NB4 (cell line): ENCODE measurements at places on chromosomes 12 and 14.

DNA sequence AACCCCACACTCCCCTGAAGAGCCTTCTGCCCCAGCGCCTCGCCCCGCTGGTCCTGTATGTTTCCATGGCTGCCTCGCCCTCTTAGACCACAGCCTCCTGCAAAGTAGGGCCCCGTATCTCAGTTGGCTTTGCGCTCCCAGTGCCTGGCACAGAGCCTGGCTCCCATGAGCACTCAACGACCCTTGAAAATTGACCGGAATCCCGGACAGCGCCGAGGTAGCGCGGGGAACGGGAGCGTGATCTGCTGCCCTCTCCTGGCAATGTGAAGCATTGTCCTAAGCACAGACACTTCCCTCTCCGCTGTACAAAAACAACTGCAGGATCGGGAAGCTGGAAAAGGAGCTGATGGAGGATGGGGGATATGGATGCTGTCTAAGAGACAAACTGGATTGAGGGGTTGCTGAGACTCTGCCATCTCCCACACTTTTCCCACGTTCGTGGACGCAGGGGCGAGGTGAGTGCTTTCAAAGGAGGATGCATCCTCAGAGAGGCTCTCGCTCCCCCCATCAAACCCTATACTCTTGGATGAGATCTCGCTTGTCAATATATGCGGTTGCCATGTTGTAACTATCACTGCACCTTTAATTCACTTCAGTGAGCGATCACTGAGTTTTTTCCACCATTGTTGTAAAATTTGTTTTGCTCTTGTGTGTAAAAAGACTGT, 10.7 kb upstream of the FKBP4 start:
- DNase-seq = peak; percentile 49

DNA sequence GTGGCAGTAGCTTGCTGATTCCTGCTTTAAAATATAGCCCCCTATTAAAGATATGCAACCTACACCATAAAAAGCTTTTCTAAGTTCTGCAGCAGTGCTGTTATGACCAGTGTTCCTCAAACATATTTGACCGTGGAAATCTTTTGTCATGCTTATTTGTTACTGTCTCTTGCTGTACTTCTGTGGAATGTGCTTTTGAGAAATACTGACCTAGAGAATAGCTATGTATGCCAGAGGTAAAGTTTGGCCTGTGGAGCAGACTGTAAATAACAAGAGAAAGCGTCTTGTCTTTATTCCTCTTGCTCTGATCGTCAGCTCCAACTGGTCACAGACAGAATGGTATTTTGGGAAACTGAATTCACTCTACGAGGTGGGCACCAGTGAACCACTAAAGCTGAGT, 239.0 kb downstream of the FBXL14 start:
- no peak for DNase-seq

DNA sequence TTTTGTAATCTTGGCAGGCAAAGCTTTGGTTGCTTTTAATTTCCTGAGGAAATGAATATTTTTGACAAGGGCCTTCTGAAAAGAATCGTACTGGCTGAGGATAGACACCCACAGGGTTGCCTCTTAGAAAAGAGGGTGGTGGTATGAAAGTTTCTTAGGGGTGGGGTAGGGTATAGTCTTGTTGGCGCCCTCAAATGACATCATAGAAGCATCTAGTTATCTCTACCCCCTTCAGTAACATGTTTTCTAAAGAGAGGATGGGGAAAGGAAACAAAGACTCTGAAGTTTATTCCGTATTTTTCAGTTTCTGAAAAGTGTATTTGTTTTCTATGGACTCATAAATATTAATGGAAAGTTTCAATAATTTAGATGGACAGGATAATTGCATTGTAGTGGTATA, 13.7 kb downstream of the PRKCH start:
- no peak for DNase-seq

- no peak for DNase-seq
Observed at GRCh38 chr14:89675590-89675989, 258.6 kb upstream of the FOXN3 start.

- peak; percentile 91 for DNase-seq
Observed at GRCh38 chr12:59595883-59596540, at the start of gene SLC16A7. TSS of gene SLC16A7 (plus strand) at chr12:59596029. CDS start at chr12:59704802, 108,773 bp downstream.

GRCh38 chr12:109773384-109774011, 59.7 kb downstream of the TRPV4 start:
- peak; percentile 38 for DNase-seq

DNA sequence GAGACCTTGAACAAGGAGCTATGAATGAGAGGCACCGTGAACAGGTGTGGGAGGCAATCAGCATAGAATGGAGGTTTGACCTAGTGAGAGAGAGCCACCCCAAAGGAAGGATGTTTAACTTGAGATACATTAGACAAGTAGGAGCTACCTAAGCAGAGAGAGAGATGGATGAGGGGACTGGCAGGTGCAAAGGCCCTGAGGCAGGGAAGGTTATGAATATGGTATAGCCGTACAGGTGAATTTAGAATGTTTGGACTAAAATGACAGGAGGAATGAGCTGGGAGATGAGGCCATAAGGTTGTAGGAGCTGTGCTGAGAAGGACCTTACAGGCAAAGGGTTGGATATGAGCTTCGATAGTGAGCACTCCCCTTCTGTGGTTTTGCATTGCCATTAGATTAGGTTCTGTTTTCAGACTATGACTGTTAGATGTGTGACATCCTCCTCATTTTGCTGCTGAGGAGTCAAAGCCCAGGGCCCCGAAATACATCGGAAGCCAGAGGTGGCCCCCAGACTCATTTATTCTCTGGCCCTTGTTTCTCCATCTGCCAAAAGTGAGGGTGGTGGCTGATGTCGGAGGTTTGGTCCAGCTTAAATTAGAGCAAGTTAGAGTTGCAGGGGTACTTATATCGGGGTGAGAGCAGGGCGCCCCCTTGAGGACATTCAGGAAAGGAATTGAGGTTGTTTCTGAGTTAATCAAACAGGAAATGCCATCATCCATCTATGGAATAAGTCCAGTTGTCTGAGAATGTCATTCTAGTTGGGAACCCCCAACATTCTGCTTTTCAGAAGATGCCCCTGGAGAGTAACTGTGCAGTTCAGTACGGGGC, 29.4 kb downstream of the SLC24A4 start:
- peak; percentile 70 for DNase-seq

- DNase-seq = no peak
Observed at GRCh38 chr14:57417228-57417627, 26.8 kb downstream of the NAA30 start.

DNA sequence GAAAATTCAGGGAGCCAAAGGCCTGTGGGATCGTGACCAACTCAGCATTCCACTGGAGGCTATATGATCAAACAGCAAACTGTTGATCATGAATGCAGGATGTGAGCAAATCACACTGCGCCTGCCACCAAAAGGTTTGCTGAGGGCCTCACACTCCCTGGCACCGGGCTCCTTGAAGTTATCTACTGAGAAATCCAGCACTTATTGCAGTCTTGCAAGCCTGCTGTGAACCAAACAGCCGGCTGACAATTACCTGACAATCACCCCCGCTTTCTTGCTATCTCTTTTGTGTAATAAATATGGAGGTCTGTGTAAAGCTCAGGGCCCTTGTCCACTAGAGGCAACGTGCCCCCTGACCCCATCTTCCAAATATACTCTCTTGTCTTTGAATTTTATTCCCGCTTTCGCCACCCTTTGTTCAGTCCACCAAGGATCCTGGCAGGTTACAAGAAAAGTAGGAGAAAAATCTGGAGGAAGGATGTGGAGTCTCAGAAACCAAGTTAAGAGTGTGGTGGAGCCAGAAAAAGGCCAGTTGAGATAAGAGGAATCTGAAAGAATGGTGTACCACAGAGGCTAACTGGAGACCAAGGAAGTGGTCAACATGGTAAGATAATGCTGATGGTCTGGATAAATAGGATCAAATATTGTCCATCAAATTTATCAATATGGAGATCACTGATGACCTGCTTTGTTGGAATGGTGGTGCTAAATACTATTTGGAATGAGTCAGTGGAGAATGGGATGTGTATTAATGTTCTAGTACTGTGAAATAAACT, 229.2 kb downstream of the ALX1 start:
- no peak for DNase-seq

DNA sequence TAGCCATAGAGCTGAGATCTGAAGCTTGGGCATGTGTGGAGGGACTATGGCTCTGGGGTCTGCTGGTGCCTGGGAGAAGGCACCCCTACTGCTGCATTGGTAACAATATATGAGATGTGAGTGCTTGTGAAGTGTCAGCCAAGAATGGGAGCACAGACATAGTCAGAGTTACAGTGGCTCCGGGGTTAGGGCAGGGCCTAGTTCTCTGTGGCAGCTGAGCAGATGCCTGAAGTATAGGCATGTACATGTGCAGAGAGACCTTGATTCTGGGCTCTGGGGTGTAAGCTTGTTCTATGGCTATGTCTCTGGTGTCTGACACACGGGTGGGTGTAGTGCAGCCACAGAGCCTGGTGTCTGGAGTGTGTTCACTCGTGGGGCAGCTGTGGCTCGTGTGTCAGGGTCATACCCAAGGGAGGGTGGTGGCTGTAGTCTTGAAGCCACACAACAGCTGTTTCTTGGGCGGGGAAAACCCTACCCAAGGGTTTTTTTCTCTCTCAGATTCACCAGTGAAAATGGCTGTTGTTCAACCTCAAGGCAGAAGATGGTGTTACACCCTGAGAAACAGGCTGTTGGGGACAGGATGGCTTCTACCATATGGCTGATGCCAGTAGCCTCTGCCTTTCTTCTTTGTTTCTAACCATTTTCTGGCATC, 11.9 kb upstream of the TCL1A start:
- DNase-seq = no peak

DNA sequence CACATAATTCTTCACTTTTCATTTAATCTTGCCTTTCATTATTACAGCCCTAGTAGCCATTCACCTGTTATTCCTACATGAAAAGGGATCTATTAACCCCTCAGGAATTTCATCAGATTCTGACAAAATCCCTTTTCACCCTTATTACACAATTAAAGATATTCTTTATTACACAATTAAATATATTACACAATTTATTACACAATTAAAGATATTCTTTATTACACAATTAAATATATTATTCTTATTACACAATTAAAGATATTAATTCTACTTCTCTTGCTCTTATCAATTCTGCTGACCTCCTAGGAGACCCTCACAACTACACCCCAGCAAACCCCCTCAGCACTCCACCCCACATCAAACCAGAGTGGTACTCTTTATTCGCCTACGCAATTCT, 77.1 kb downstream of the SINHCAF start:
- DNase-seq = no peak

DNA sequence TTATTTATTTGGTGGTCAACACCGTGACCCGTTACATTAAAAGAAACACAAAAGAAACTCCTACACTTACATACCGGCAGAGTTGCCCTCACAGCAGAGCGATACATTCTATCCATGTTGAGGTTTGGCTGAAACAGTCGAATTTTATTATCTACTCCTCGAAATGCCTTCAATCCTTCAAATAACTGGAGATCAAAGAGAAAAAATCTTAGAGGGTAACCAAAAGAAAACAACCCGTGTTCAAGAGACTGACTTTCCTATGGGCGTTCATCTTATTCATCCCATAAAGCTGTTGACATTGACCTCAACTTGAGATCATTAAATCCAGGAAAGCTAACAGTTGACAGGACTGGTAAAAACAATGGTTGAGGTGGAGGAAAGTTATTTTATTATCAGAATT, 67.7 kb downstream of the BCAT1 start:
- DNase-seq = no peak

- no peak for DNase-seq
Observed at GRCh38 chr14:53368066-53368465, 214.9 kb upstream of the DDHD1 start.

DNA sequence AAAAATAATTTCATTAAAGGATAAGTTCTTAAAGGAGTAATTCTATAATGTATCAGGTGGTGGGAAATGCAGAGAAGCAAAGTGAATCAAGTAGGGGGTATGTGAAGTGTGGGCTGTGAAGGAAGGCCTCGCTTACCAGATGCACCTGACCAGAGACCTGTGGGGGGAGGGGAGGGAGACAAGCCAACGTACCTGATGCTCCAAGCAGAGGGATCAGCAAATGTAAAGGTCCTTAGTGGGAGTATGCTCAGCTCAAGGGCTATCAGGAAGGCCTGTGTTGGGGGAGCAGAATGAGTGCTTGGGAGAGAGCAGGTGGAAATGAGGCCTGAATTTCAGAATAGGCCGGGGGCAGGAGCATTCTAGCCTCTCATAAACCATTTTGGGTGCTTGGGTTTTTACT, 57.1 kb downstream of the ANO4 start:
- DNase-seq = no peak

GRCh38 chr12:114692186-114693058, 8.4 kb upstream of the TBX3 start:
- DNase-seq = no peak
